ENCODE measurements at places on chromosomes 12 and 14.

GRCh38 chr12:132759359-132759758, 2.3 kb downstream of the ANKLE2 start:
- DNase-seq = no peak

DNA sequence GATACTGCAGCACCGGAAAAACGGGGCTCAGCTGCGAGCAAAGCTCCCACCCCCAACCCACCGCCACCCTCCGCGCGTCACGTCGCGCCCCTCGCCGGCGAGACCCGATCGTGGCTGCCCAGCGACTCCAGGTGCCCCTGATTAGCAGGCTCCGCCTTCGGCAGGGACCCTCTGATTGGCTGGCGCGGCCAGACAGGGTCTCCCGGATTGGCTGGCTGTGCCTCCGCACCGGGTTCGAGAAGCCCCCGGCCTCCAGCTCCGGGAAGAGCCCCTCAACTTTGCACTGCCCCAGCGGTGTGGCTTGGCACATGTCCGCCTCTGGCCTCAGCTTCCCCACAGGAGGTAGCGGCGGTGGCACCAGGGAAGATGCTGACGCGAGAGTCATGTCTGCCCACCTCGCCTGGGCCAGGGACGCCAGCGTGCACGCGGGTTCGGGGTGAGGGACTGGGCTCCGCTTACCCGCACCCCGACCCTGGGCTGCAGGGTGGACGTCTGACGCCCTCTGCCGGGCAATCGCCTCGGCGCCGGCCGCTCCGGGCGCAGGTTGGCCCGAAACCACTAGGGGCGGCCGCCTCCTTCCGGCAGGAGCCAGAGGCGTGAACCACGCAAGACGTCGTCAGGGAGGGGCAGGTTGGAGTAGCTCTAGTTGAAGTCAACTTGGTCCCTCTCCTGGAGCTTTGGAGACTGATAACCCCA, 498 bp upstream of the RHOF start:
- peak; percentile 88 for DNase-seq

- DNase-seq = no peak
These were observed 91.9 kb downstream of the SLC24A4 start for GRCh38 chr14:92414690-92415445.

GRCh38 chr12:19867970-19868369, 428.7 kb downstream of the AEBP2 start:
- DNase-seq = no peak

DNA sequence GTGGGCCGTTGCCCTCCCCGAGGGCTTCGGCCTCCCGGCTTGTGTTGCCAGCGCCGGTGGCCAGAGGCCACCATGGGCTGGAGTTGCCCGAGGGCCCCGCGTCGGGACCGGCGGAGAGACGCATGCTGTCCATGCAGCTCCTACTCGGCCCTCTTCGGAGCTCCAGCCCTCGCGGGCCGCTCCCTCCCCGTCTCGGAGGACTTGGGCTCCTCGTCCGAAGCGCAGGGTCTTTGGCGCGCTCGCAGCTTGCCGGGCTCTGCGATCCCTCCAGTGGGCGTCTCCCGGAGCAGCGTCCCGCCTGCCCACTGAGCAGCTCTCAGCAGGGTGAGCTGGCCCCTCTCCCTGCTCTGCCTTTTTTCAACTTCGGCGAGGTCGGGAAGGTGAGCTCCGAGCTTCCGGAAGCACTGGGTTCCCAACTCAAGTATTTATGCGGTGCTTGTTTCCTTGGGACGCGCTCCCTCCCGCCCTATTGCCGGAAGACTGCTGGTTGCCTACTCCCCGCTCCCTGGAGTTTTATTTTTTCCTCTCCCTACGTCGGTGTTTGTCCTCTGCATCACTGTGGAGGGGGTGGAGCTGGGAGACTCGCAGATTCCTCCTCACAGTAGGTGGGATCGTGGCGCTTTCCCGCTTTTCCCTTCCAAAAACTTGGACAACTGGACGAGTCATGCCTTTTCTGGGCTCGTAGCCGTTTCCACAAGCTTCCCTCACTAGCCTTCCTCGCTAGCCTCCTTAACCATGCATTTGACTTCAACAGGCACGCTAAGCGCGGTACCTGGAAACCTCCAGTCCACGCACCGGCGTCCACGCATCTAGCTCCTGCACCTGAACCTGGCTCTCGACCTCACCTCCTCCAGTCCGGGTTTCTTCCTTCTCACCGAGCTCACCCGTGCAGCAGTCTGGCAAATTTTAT, at the start of gene AVPR1A:
TSS of gene AVPR1A (minus strand) at position 489 of the 910 bp plus-strand sequence. CDS start at position 124, 365 bp downstream.
- peak; percentile 12 for DNase-seq

GRCh38 chr14:59254146-59254910, 65.9 kb downstream of the DAAM1 start:
- no peak for DNase-seq

DNA sequence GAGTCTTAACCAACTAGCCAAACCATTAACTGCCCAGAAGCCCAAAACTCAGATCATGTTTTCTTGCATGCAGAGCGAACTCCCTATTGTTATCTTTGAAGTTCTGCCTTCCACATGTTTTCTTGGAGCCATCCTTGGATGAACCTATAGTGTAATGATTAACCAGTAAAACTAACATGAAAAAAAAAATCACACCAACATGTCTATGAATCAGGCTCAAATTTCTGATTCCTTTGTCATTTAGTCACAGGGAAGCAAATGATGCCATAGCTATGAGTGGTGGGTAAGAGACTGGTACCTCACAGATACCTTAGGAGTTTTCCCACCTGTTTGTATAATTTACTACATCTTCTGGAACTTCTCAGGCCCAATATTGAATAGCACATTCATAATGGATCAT, 70.7 kb downstream of the PTPRO start:
- no peak for DNase-seq

- no peak for DNase-seq
These were observed 38.0 kb downstream of the DPF3 start for GRCh38 chr14:72855913-72856312.

DNA sequence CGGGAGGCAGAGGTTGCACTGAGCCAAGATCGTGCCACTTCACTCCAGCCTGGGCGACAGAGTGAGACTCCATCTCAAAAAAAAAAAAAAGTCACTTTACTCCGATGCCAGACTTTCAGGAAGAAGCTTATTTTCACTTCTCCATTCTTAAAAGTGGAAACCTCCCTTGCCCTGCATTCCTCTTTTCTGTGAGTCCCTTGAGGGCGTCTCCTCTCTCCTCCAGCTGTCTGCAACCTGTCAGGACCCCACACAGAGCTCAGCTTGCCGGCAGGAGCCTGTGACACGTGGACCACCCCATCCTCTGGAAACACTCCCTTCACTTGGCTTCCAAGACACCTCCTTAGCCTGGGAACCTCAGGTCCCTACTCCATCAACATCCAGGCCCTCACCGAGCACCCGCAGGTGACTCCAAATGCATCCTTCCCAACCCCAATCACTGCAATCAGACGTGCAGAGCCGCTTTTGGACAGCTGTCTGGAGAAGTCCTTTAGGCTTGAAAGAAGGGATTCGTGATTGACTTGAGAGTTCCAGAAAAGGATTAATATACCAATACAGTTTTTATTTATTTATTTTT, 34.3 kb downstream of the SLC15A4 start:
- DNase-seq = no peak

DNA sequence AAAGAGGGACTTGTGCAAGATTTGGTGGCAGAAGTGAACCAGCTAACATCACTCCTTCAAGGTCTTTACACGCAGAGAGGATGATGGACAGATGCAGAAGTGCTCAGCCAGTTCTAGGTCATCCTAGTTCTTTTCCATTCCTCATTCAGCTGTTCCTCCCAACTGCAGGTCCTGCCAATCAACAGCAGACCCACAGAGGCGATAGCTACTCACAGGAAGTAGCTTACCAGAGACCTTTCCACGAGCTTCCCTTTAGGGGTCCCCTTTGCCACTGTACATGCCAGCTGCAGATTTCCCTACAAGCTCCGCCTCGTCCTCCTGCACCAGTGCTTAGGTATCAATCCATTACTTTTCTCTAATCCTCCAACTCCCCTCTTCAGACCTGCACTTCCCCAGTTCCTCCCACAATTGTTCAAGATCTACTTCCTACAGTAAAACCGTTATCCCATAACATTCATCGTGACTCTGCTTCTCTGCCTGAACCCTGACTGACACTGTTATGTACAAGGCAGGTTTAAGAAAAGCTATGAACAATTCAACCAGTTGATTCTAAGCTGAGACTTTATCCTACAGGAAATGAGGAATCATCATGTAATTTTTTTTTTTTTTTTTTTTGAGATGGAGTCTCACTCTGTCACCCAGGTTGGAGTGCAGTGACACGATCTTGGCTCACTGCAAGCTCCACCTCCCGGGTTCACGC, 22.5 kb downstream of the RECQL start:
- no peak for DNase-seq

- DNase-seq = no peak
These were observed 502.5 kb downstream of the VRK1 start for GRCh38 chr14:97299661-97300060.

- no peak for DNase-seq
These were observed 238.2 kb upstream of the DIO3 start for GRCh38 chr14:101323111-101323510.

DNA sequence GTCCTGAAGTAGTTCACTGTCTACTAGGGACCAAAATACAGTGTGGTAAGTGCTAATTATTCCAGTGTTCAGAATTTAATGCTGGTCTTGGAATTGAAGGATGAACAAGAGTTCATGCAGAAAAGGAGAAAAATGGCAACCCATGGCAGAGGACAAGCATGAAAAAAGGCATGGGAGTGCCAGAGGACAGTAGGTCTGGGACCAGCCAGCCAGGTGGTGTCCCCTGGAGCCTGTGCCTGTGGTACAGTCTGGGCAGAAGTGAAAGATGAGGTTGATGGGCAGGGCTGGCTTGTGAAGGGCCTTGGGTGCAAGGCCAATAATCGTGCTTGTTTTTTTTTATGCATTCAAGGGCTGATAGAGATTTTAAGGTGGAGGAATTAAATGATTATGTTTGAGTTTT, 21.0 kb downstream of the C12orf75 start:
- no peak for DNase-seq

- no peak for DNase-seq
These were observed 51.2 kb downstream of the ATF7IP start for GRCh38 chr12:14416658-14417057.

DNA sequence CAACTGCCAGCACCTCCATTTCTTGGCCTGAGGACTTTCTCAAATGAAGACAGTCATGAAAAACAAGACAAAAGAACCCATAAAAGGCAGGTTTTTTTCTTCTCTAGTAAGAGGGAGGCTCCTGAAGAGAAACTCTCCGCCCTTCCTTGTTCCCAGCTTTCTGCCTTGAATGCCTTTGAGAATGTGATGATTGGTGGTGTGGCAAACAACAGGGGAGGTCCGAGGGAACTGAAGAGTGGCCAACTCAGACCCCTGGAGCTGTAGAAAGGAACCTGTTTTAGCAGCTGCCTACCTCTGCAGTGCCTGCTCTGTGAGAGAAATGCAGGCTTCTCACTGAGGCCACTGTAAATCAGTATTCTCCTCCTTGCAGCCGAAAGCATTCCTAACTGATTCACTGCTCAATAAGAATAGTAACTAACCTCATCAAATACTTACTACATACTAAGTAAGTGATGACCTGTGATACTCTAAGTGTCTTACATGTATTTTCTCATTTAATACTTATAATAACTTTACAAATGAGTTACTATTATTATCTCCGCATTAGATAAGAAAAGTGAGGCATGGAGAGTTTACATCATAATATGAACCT, 16.7 kb upstream of the ERC1 start:
- no peak for DNase-seq

- DNase-seq = no peak
These were observed 114.1 kb downstream of the RFLNA start for GRCh38 chr12:124408822-124409517.

DNA sequence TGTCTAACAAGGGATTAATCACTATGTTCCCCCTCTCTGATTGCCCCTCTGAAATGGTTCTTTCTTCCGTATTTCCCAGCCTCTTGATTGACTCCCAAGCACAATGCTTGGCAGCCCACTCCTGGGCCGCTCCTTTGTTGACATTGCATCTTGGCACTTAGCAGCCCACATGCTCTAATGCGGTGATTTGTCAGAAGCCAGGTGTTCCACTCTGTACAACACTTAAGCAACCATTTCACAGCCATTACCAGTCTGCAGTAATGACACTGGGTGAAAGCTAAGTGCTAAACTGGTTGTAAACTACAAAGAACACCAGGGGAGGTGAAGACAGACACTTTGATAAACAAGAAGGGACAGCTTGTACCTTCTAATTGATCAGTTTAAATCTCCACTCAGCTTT, 353.5 kb downstream of the TMEM132D start:
- DNase-seq = no peak

DNA sequence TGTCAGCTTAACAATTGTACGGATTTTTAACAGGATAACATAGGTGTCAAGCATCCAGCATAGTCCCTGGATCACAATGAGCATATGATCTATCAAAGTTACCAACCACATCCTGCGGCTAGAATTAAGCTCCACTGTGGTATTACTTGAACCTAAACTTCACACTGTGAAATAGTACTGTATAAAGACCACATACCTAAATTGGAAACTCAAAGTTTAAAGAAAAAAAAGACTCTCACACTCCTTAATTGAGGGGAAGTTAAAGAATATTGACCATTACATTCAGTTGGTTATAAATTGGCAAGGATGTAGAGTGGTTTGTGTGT, 133.0 kb upstream of the PZP start:
- DNase-seq = no peak

DNA sequence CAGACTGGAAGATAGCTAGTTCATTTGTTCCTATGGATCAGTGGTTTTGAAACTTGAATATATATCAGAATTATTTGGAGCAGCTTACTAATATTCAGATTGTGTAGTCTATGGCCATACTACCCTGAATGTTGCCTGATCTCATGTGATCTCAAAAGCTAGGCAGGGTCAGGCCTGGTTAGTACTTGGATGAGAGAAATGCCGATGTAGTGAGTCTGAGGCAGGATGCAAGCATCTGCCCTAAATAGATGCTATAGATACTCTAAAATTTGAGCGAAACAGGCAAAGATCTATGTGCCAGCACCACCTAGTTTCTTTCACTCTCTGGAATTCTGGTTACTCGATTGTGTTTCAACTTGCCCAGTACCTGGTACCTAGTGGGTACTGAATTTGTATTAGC, 40.9 kb downstream of the FRMD6 start:
- DNase-seq = no peak

DNA sequence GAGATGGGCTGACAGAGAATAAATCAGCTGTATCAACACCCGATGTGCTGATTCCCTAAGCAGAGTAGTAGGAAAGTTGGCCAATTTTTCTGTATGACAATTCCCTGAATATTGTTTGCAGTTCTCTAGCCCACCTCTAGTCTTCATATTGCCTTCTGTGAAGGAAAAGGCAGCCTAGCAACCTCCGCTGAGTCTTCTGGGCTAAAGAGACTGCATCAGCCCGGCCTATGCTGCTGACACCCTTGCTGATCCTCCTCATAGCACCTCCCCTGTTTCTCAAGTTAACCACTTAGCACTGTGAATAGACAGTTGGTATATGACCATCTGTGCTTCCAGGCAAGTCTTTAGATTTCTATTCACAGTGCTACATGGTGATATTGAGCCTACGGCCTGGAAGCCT, 161.1 kb upstream of the EGLN3 start:
- DNase-seq = no peak

DNA sequence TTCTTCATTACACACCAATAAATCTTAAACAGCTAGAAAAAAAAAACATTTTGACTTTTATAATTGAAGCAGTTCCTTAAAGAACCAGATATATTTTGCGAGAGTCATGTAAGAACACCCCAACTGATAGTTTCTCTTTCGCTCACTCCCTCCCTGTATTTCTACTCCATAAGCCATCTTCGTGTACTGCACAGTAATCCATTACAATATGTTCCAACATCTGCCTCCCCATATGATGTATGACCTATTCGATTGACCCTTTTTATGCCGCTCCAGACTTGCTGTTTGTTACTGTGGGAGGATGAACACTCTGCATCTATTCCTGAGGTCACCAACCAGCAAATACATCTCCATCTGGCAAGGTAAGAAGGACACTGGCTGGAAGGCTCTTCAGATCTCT, 331.7 kb downstream of the SOX5 start:
- DNase-seq = no peak

Measured in GM10248 (cell line).